ENCODE measurements at places on chromosomes 4 and X.

DNA sequence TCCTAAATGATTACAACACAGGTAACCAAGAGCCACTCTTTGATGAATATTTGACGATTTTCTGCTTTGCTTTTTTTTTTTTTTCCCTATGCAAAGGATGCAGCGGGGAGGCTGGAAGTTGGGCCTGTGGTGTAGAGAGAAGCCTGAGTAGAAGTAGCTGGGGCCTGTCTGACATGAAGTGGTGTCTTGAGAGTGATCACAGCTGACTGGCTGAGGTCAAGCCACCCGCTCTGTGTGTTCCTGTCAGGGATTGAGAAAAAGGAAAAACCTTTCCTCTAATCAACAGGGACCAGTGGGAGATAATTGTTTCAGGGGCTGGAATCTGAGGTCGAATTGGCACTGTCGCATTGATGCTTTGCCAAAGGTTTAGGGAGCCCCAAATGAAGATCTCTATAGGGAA, 258.7 kb downstream of the GRIA3 start:
- DNase-seq, result no peak

- no peak for DNase-seq
Observed at GRCh38 chr4:168099195-168099594, 6.9 kb downstream of the ANXA10 start.

DNA sequence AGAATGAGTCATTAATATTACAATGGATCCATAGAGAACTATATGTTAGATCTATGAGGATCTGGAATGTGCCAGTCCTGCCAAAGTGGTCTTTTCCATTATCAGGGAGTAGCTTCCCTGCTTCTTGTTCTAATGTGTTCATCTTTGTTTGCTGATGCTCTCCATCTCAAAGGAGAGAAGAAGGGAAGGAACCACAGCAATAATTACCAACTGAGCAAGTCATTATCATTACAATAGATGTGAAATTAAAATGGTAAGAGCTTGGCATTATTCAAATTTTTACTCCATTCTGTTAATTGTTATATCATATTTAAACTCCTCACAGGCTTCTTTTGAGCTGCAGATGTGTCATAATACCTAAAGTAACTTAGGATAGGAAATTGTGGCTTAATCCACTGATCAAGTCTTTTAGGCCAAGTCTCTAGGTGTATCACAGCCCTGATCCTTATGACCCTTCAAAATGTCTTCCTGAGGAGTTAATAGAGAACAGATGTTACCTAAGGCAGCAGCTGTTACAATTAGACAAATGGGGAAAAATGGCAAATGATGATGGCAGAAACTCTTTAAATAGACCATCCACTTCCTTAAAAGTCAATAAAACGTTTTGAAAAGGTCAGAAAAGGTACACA, 1492.7 kb upstream of the IGFBP7 start:
- DNase-seq, result no peak

DNA sequence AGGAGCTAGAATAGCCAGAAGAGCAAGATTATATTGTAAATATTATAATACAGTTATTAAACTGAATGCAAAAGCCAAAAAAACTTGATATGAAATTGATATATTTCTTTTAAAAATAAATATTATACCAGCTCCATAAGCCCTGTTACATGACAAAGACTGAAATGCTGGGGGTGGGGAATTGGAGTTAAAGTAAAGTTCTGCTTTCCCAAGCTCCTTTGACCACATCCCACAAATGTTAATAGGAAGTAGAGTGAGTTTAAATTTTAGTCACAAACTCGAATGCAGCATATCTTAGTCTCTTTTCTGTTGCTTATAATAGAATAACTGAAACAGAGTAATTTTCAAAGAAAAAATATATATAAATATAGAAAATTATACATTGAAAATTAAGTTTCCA, 46.9 kb upstream of the NFKB1 start:
- no peak for DNase-seq

DNA sequence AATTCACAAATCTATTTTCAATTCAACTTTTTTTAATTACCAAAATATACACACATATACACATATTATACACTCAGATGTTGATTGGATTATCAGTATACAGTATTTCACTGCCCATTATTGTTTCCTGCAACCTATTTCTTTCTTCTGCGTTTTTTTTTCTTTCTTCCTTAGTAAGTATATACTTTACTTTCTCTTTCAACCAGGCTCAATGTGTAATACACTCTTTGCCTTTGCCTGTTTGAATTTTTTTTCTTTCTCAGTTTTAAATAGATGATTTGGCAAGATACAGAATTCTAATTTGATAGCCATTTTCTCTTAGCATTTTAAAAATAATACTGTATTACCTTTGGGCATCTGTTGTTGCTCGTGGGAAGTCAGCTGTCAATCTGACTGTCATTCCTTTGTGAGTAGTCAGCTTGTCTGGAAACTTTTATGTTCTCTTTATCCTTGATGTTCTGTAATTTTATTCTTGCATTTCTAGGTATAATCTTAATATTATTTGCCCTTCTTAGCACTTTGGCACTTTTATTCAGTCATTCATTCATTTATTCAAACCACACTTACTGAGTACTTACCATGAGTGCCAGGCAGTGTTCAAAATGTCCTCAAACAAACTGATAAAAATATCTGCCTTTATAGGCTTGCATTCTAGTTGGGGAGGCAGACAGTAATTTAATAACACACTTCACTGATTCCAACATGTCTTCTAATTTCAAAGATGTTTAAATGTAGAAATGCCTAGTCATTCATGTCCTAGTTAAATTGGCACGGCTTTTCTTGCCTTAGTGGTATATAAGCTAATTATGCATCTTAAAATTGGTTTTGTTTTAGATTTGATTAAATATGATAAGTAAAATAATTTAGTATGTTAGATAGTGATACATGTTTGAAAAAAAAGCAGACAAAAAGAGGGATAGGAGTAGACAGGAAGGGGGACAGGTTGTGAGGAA, 3.7 kb downstream of the USP38 start:
- DNase-seq, result no peak

DNA sequence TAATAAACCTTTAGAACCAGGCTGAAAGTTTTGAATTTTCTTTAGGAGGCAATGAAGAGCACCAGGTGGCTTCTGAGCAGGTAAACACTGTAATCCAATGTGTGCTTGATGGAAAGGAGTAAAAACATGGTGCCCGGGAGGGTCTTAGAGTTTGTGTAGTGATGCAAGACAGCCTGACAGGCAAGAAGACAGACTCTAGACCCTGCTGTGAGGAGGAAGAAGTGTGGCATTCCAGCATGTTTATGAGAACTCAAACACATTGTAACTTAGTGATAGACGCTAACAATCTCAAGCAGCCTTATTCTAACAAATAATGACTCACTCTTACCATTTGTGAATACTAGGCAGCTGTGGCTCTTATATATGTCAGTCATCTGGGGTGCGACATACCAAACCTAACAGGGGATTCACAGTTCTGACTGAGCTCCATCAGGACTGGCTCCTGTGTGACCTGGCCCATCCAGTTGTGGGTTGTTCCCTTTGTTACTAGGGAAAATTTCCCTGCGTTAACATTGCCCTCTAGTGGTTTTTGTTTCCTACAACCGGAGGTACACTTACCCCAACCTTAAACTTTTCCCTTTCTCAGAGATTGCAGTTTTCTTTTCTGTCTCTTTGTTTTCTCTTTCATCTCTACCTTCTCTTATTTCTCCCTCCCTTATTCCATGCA, 53.8 kb downstream of the VSIG4 start:
- DNase-seq, result no peak
